ENCODE measurements at places on chromosomes 11 and 22.

DNA sequence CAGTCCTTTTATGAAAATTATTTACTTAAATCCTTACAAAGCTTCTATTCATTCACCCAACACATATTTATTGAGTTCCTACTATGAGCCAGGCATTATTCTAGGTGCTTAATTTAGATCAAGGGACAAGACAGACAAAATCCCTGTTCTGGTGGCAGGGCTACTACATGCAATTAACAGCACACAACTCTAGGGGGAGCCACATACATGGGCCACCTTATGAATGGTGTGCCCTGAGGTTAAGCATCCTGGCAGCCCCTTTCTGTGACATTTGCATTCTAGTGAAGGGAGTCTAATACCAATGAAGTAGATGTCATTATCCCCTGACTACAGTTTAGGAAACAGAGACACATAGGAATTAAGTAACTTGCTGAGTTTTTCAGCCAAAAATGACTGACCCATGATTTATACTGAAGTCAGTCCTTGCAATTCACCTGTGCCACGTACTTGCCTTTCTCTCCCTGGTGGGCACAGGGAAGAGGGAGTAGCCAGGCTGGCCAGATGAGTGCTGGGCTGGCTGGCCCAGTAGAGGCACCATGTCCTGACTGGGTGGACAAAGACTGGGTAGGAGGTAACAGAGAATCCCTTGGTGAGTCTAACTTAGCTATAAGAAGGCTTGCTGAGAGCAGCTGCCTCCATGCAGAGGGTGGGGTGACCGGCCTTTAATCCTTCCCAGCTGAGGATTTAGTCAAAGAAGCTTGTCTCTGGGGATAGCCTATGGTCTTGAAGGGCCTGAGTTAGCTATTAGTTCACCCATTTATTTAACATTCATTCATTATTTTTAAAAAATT is 52.0 kb upstream of the ELF5 start:
- no peak for DNase-seq

- peak; percentile 59 for DNase-seq
Observed at GRCh38 chr22:46116491-46116958, 33.8 kb upstream of the PPARA start.

GRCh38 chr11:102191832-102192231 is 81.6 kb downstream of the YAP1 start:
- DNase-seq: no peak

GRCh38 chr11:9802291-9802861 is 138.5 kb downstream of the SWAP70 start:
- no peak for DNase-seq
